Inflammatory macrophage treated with lipopolysaccharide for 1 hour (primary cell): ENCODE measurements at places on chromosomes 5 and 9.

DNA sequence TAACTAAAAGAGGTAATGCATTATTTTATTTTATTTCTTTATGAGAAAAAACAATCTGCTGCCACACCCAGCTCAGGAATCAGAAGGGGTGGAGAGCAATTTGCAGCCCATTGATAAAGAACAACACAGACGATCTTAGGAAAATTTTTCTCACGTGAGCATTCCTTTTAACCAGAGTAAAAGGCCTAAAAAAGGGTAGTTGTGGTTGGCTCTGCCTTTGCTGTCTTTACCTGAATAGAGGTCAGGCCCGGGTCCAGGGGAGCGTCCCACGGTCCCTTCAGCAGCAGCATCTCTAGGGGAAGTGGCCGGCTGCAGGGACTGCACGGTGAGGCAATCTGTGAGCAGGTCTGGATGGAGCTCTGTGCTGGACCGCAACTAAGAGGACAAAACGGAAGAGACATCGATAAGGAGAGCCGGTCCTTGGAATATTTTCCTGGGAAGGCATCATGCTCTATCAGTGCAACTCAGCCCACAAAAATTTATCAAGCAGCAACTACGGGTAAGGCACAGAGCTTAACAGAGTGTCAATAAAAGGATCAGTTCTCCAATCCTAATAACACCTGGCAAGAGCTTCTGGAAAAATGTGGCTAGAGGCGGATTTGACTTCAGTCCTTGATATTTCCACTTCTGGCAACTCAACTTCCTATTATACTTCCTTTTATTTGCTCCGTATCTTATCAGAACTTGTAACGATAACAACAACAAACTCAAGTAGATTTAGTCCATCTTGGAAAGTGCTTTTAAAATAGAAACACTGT is 372.8 kb upstream of the RFX3 start:
- DNase-seq = no peak

GRCh38 chr9:130172161-130172857 is at the start of gene NCS1:
Gene NCS1, plus strand, starts transcription at chr9:130172404. Its CDS starts 260 bp downstream, at chr9:130172664.
- peak; percentile 39 for DNase-seq

GRCh38 chr9:26413611-26414010 is 479.0 kb downstream of the CAAP1 start:
- DNase-seq = no peak

DNA sequence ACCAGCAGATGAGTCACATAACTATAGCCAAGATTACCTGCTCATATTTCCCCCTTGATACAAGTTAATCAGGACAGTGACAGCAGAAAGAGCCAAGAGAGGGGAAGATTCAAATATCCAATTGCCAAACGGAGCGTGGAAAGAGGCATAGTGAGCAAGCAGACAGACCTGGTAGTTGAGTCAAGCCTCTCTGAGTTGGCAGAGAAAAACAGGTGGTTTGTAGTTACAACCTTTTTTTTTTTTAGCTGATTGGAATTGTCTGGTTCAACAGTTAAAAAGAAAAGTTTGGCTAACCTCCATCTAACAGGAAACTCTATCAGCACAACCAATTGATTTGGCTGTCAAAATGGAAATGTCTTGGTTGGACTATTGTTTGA is 272.1 kb downstream of the TLE1 start:
- no peak for DNase-seq

DNA sequence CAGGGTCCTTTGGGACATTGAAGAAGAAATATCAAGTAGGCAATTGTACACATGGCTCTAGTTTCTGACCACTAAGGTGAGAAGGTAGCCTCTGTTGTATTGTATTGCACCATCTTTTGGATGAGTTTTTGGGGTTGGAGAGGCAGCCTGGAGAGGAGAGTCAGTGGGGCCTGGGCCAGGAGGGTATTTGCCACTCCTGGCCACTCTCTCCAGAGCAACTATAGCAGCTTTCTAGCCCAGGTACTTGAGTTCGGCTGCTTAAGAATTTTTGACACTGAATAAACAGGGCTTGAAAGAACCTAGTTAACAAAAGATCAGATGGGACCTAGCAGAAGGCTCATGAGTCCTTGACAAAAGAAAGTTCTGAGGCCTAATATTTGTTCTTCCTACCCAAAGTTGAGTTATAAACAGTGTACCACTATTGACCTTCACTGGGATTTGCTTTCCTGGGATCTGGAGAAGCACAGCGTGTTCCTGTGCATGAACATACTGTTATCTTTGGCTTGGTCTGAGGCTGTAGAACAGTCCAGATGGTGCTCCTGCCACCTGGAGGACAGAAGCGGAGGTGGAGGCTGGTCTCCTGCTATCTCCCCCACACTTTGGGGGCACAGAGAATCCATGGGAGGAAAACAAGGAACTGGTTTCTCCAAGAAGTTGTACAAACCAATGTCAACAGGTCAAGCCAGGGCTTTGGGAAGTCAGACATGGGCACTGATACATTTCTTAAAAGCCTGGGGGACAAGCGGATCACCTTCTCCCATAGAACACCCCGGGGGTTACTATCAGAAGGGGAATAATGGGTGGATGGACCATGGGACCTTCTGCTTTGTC is 110.4 kb upstream of the LIFR start:
- DNase-seq = no peak

DNA sequence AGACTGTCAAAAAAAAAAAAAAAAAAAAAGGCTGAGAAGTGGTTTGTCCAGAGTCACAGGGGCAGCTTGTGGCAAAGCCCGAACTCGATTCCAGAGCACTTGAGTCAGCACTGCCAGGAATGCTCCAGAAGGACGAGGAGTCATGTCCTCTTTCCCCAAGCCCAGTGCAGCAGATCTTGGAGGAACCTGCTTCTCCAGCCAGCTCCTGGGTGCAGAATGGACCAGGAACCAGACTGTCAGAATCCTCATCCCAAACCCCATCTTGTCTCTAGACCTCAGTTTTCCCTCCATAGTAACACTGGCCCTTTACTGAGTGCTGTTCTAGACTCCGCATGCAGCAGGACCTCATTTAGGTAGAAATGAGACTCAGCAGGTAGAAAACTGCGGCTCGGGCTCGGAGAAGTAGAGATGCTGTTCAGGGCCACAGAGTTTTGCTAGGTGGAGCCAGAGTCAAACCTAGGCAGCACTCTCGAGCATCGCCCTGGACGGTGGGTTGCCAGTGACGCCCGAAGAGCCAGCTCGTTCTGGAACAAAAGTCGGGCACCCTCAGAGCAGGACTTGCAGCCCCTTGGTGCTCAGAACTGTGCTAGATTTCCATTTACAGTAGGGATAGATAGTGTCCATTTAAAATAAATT is 15.4 kb downstream of the CD74 start:
- no peak for DNase-seq

DNA sequence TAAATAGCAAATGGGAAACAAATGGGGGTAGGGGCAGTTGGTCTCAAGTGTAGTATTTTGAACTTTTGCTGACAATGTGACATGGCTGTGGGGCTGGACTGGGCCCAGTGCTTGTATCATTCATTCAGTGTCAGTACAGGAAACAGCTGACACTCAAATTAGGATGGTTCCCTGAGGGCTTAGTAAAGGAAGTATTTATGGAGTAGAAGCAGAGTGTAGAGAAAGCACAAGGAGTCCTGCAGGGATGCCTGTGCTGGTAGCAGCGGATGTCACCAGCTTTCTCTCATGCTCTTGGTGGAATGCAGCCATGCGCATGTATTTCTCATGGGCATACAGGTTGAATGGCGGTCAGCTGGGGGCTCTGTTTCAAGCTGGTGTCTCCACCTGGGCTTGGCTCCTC is 72.9 kb upstream of the SLC44A1 start:
- no peak for DNase-seq

DNA sequence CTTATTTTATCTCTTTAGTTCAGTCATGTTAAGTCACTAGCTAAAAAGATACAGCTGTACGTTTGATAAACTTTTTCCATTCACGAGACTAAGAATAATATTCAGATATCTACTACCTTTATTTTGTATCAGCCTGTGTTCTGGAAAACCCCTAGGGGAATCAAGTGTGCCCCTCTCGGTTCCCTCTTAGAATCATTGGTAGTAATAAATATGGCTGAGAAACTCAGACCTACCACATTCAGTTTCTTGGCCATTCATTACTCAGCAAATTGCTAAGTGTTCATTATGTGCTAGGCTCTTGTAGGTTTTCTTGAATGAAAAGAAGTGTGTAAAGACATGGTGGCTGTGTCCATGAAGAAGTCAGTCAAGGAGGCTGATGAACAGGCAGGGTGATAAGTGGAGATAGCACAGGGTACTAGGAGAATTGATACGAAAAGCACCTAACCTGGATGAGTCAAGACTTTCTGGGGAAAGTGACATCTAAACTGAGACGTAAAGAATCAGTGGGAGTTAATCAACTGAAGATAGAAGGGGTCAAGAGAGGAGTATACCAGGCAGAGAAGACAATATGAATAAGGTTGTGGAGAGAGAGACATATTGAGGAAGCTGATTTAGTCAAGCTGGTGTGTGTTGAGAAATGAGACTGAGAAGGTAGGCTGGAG is 86.2 kb downstream of the CSNK1G3 start:
- DNase-seq = no peak

GRCh38 chr5:39843767-39844166 is 419.0 kb upstream of the DAB2 start:
- no peak for DNase-seq
